ENCODE measurements at places on chromosomes 12 and 14.
A peak's percentile ranks its signal among the peaks of the same experiment; 100 is the strongest.

DNA sequence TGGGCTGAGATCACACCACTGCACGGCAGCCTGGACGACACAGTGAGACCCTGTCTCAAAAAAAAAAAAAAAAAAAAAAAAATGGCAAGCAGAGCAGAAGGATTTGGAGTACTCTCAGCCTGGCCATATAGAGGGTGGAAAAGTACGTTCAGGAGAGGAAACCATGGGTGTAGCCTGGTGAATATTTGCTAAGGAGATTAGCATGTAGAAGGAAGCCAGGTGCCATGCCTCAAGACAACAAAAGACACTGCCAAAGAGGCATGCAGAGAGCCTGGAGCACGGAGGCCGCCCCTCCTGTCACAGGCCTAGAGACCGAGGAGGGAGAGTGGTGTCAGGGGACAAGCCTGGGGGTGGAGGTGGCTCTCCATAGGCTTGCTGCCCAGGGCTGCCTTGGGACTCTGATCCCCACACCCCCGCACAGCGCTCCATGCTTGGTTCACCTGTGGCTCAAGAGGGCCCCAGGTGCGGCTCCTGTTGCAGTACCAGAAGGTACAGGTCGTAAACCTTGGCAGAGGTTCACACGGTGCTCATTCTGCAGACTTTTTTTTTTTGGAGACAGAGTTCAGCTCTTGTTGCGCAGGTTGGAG lies 27.9 kb upstream of the DEGS2 start:
- DNase-seq, result no peak

GRCh38 chr12:131386167-131386521 lies 324.7 kb upstream of the SFSWAP start:
- DNase-seq, result no peak

DNA sequence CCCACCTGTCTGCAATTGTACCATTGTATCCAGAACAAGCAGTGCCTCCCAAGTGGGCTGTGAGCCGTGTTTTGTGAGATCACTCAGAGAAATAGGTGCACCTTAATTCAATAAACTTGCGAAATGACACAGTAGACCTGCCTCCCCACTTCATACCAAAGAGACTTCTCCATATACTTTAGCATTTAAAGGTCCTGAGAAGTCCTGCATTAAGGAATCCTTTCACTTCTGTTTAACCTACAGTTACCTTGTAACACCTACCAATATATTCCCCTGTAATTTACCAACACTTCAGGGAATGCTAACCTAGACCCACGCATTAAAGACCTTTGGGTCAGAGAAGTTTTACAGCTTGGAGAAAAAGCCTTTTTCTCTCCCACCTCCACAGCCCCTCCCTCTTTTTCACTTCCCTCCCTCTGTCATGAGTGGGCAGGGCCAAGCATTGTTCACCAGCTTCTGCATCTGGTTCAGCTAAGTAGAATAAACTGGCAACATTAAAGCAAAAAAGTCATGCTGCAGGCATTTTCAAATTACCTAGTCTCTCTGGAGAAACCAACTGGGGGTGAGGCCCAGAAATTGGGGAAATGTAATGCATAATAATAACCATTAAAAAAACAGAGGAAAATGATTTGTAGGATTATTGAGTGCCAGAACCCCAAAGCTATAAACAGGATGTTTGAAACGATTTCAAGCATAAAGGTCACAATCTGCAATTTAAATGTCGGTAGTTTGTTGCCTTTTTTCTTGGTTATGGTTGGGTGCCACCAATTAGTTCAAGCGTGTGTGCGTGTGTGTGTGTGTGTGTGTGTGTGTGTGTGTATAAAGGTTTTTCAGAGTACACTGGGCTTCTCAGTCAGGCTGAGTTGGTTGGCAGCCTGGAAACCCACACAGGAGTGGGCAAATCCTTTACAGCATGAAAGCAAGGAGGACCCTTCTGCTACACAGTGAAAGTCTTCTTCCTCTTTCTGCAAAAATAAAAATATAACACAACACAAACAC lies 13.7 kb upstream of the WSCD2 start:
- DNase-seq, result no peak

GRCh38 chr12:46219877-46220655 lies 48.8 kb downstream of the SLC38A1 start:
- peak; percentile 80 for DNase-seq

GRCh38 chr14:49306152-49306751 lies 279.9 kb downstream of the RPS29 start:
- peak; percentile 11 for DNase-seq

DNA sequence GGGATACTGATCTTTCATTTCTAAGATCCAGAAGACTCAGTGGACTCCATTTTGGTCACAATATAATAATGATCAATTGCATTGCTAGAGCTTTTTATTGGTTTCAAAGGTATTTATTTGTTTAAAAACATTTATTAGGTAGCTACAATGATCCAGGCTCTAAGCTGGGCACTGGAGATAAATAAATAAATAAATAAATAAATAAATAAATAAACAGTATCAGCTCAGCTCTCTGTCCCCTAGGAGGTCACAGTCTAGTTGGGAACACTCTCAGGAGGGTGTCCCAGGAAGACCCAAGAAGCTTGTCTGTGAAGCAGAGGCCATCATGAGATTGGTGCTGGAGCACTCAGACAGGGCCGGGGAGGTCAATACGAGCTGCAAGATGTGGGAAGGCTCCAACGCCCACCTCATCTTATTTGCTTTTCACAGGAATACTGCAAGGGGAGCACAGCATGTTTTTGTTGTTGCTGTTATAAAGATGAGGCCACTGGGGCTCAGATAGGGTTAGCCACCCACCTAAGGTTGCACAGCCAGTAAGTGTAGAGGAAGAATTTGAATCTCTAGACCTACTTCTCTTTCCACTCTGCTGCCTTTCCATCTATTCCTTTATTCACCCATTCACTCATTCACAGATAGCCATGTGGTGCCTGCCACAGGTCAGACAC lies 15.5 kb downstream of the ASB2 start:
- no peak for DNase-seq

DNA sequence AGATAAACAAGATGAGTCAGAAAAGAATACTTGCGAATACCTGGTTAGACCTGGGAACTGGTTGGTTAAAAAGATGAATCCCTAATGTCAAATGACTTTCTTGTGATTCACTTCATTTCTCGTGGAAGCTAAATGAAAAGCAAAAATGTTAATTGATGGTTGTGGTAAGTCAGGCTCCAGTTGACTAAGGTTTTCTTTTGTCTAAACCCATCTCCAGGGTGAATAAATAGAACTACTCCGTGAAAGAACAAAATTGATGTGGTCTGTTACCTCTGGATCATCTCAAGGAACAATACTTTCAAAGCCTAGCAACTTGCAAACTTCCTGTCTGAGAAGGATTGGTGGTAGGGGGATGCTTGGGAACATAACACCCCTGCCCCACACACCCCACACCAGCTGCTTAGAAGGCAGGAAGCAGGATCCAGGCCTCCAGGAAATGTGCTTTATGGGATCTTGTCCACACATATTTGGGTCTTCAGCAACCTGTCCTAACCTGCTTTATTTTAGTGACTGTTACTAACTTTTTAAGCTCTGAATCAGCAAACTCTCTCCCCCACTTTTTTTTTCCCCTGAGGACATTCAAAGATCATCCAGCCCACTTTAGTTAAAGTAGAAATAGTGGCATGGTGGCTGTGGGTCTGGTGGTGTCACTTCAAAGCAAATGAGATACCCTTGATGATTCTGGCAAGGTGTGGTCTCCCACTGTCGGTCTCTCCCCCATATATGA lies 60.4 kb upstream of the PTHLH start:
- peak; percentile 84 for DNase-seq

GRCh38 chr14:57390806-57391516 lies 575 bp downstream of the NAA30 start:
- peak; percentile 35 for DNase-seq

DNA sequence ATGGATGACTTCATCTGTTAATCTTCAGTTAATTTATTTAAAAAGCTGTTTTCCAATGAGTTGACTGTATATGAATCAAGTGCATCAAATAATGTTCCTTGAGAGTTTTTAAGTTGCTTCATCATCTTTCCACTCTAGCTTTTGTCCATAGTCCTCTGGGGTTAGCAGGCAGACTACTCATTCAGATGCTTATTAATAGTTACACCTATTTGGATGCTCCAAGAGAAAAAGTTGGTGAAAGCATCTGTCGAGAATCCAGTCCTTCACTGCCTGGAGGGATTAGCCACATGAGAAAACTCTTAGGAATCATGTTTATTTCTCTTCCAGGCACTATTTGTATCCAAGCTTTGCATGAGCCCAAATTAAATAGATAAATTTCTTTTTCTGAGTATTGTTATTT lies 70.2 kb downstream of the DACT1 start:
- no peak for DNase-seq

DNA sequence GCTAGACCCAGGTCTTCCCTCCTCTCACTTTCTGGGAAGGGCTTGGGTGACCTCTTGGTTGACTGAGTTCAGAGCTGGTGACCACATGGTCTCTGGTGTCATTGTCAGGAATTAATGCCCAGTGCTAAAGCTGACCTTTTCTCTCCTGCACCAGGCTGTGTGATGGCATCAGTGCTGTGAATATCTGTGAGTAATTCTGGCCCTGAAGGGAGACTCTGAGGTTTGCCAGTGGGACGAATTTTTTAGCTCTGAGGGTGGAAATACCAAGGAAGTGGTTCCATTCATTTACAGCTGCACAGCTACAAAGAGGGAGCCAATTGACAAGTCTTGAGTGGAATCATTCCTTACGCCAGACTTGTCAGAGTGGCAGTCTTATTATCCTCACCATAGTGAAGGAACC lies 6.2 kb upstream of the KRT86 start:
- DNase-seq, result no peak

GRCh38 chr14:64841121-64841651 lies 38.5 kb downstream of the SPTB start:
- peak; percentile 77 for DNase-seq

DNA sequence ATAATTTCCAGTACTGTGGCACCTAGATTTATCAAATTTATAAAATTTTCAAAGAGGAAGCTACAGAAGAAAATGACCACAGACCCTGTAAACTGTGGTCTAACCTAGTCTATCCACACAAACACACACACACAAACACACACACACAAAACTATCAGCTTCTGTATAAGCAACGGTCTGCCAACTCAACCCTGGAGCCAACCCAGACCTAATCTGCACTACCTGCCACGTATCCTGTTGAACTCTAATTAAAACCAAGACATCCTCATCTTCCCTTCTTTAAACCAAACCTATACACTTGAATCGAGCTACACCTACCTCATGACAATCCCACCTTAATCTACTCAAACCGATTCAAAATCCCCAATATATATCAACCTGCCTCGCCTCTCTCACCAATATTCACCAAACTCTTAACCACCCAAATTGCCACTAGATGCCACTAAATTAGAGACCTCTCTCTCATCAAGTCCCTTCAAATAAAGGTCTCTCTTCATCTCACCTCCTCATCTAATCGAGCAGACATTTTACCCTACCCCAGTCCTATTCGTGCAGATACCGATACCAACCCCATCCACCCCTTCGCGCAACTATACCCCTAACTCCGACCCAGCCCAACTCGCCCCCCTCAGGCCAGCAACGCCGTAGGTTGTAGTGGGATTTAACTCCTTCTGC lies 808 bp downstream of the ACIN1 start:
- no peak for DNase-seq

DNA sequence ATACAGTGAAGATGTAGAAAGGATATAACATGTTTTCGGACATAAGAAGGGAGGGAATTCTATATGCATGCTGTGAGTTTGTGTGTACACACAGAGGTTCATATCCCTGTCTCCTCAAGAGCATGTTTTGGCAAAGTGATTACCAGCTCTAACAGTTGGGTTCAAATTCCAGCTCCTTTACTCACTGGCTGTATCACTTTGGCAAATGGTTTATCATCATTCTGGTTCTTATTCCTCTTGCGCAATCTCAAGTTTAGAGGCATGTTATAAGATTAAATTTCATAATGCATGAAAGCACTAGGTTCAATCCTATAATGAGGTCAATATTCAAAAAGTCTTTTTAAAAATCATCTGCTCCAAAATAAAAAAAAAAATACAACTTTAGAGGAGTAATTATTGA lies 107.7 kb upstream of the LRFN5 start:
- DNase-seq, result peak; percentile 1

DNA sequence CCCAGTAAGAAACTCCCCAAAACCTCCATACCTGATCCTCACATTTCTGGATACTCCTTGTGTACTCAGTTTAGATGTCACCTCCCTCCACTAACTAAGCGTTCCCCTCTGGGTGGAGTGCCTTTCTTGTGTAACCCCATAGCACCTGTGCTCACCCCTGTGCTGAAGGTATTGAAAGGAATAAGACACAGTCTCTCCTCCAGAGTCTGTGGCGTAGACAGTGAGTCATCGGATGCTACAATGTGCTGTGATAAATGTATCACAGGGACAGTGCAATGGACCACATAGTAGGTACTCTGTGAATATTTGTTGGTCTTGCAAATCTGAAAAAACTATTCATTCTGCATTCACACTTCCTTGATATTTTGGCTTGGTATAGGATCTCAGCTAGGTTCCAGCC lies 30.8 kb downstream of the TSPAN9 start:
- DNase-seq, result no peak

DNA sequence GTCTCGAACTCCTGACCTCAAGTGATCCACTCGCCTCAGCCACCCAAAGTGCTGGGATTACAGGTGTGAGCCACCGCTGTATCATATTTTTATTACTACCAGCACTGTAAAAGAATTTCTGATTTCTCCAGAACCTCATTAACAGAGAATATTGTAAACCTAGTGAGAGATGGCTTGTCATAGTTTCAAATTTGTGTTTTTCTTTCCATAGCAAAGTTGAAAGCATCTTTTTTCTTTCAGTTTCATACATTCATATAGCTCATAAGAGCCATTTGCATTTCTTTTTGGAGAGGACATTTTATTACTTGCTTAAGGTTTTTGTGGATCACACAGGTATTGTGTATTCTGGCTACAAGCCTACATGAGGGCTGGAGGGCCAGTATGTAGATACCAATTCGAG lies 58.0 kb downstream of the MIS18BP1 start:
- DNase-seq, result no peak

DNA sequence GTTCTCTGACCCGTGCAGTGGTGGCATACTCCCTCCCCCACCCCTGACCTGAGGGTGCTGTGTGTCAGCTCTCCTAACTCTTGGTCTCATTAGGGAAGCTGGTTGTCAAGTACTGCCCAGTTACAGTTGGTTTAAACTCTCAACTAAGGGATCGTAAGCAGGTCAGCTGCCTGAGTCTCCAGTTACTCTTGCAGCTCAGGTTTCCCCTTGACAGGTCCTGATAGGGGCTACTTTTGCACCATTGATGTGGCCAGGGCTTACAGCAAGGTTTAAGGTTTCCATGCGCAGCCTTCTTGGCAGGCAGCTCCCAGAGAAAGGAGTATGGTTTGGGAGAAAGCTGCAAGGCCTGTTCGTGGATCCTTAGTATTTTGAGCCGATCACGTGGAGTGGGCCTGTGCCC lies 74.5 kb downstream of the ETV6 start:
- peak; percentile 29 for DNase-seq

- DNase-seq, result no peak
These were observed 1226.7 kb downstream of the FLRT2 start for GRCh38 chr14:86756521-86757190.

- no peak for DNase-seq
These were observed 49.2 kb downstream of the SH2B3 start for GRCh38 chr12:111454716-111455447.

GRCh38 chr12:105812366-105812765 lies 326.4 kb downstream of the NUAK1 start:
- DNase-seq, result no peak
